Lung microvascular endothelial cell (primary cell): ENCODE measurements at places on chromosomes 12 and 14.

- DNase-seq = no peak
Observed at GRCh38 chr14:23447361-23448350, 12.2 kb upstream of the MYH7 start.

DNA sequence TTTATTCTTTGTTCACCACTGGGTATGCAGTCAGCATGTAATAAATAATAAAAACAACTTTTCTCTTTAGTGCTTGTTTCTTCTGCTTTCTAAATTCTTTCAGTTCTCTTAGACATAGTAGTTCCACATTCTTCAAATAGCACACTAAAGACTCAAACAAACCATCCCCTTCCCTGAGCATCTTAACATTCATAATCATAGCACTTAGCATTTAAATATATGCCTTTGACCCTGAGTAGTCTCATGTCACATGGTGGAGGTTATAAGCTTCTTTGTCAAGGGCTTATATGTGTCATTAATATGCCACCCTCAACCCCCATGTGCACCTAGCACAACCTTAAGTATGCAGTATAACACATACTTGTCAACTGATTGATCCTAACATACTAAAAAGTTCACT lies 212.7 kb downstream of the PHLDA1 start:
- no peak for DNase-seq

DNA sequence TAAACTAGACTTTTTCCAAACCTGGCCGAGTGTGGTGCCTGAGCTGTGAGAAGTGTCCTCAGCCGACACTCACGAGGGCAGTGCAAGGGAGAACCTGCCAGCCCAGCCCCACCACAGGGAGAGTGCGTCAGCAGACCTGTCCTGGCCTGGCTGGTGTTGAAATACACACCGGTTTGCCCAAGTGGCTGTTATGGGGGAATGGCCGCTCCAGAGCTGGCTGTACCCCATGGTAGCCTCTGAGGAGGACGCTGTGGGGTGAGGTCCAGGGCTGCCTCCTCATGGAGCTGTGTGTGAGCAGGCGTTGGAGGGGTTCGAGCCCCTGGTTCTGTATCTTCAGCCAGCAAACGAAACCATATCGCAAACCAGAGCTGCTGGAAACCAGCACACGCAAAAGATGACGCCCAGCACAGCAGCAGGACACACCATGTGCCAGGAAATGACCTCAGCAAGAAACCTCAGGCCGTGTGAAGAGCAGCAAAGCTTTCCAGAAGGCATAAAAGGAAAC lies 9.4 kb downstream of the ANKRD9 start:
- DNase-seq = peak; percentile 37

DNA sequence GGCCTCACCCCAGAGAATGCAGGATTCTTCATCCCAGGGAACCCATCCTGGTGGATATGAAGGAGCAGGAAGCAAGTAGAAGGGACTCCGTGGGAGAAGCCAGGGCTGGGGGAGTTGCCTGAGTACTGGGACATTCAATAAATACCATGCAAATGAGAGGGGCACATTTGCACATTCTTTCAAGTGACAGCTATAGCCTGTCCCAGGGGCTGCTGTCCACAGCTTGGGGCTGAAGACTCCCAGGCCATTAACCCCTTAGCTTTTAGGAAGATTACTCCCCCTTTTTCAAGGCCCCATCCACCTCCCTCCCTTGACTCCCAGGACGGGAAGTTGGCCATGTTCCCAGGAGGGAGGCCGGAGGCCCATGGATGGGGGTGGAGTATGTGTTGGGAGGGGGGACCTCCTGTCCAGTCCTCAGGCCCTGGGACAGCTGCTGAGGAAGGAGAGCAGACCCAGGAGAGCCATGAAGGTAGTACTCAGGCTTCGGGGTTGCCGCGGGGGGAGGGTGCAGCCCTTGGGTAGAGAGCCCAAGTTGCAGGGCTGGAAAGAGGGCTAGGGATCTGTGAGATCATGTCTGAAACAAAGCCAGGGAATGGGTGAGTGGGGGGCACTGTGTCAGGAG lies 974 bp upstream of the TNS2 start:
- DNase-seq = no peak

- DNase-seq = no peak
Observed at GRCh38 chr12:124374567-124374966, 79.7 kb downstream of the RFLNA start.

DNA sequence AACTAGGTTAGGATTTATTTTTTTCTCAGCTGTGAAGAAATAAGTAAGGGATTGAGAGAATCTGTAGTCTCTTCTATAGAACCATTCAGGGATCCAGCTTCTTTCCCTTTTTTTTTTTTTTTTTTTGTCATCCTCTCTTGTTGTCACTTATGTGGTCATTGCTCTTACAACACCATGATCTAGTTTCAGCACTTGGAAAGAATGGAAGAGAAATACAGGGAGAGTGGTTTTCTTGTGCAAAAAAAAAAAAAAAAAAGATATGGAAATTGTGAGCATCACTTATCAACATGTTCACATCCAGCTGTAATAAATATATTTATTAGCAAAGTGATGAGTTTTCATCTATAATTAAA lies 599.3 kb downstream of the SLC6A15 start:
- no peak for DNase-seq

DNA sequence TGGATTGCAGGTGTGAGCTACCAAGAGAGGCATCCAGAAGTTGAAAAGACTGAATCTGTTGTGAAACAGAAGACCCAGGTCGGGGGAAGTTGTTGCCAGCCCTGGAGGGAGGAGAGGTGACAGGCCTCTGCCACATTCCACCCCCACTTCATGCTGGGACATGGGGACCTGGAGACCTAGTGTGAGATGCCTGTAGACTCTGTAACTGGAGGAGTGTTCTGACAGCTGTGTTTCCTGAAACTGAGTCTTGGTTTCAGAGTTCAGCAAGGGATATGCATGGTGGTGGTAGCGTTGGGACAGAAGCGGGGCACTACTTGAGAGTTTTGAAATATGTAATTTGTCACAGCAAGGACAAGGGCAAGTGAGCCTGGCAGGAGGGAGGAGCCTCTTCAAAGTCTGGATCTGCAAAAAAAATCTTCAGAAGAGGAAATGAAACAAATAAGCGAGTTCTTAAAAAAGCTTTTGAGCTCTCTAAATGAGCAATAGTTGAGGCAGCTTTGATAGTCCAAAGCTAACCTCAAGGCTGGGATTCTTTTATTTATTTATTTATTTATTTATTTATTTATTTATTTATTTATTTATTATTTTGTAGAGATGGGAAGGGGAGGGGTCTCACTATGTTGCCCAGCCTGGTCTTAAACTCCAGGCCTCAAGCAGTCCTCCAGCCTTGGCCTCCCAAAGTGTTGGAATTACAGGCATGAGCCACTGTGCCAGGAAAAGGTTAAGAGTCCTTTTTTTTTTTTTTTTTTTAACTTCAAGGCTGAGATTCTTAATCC lies 58.9 kb upstream of the EEA1 start:
- peak; percentile 25 for DNase-seq

DNA sequence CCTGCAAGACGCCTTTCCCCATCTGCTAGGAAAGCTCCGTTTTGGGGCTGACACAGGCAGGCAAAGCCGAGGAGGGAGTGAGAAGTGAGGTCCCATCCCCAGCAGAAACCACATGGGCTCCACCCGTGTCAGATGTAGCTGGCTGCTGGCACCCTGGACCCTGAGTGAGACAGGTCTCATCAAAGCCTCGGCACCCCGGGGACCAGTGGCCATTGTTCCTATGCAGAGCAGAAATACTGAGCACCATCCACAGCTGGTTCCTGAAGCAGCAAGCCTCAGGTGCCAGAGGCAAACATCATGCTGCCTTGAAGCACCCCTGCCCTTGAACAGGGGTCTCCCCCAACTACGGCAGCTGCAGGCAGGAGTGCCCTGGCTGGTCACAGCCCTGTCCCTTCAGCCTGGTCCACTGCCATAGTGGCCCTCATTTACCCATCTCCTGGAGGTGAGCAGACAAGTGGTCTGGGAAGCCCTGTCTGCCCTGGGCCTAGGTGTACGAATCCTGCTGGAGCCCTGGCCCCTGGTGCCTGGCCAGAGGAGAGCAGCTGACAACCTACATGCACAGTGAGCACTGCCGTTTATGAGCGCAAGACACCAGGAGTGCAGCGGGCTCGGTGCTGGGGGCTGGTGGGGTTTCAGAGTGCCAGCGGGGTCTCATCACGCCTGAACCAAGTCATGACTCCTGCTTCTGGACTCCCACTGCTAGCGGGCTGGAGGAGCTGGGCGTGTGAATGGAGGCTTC lies 289.8 kb upstream of the RTL1 start:
- DNase-seq = no peak

DNA sequence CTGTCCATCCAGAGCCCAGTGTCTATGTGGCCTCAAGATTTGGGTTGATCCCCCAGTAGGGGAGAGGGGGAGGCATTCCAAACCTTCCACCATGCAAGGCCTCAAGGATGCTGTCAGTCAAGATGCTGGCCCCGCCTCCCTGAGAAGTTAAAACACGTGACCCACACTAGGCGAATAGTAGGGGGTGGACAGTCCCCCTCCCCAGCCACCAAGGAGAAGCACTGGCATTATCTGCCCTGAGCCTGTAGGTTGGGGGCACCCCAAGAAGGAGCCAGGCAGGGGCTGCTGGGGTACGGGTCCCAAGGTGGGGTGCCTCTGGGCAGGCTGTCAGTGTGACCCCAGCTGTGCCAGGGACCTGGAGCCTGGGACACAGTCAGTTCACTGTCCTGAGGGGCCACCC lies 2.3 kb downstream of the SLC25A29 start:
- no peak for DNase-seq
